ENCODE measurements at places on chromosomes 5 and 9. TPM values are rescaled to one million over a fixed set of nuclear protein-coding genes. Genes with fewer than 3 reads are reported as not detected.
A peak's percentile ranks its signal among the peaks of the same experiment; 100 is the strongest.

- no peak overlapping the region for H3K27ac ChIP-seq
- H3K4me1 ChIP-seq = no peaks in the 10 kb centered on the region
- DNase-seq = no peak
- H3K27me3 ChIP-seq = no peaks in the 10 kb centered on the region
These were observed 208.1 kb upstream of the PIK3R1 start for GRCh38 chr5:68007451-68007850.

DNA sequence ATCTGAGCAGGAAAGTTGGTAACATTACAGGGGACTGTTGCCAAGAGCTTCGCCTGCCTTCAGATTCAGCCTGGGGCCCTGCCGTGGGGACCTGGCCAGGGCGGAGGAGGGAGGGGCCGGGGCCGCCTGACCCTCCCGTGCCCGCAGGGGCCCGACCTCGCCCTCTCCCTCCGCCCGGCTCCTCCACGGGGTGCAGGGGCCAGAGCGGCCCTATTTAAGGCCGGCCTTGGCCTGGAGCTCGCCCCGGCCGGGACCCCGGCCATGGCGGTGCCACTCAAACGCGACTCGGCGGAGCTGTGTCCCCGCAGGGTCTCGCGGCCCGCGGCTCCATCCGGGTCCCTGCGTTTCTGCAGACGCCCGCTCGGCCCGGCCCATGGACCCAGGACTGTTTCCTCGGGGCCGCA is 757 bp downstream of the TMEM250 start:
- H3K4me1 ChIP-seq = peaks cover 17% of the 10 kb centered on the region
- no peak for DNase-seq
- H3K27me3 ChIP-seq = no peaks in the 10 kb centered on the region

The IQGAP2 gene
- not detected for total RNA-seq

DNA sequence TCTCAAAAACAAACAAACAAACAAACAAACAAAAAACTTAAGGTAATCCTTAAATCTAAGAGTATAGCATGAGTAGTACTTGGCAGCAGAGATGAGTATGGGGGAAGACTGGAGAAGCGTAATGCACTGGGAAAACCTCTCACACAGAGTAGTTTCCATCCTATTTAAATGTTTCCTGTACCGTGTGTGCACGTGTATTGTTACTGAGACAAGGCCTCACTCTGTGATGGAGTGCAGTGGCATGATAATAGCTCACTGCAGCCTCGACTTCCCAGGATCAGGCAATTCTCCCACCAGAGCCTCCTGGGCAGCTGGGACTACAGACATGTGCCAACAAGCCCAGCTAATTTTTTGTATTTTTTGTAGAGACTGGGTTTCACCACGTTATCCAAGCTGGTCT is 2.9 kb downstream of the UIMC1 start:
- peaks cover 25% of the 10 kb centered on the region for H3K4me1 ChIP-seq
- no peak overlapping the region for H3K27ac ChIP-seq
- H3K27me3 ChIP-seq = no peaks in the 10 kb centered on the region
- no peak for DNase-seq

DNA sequence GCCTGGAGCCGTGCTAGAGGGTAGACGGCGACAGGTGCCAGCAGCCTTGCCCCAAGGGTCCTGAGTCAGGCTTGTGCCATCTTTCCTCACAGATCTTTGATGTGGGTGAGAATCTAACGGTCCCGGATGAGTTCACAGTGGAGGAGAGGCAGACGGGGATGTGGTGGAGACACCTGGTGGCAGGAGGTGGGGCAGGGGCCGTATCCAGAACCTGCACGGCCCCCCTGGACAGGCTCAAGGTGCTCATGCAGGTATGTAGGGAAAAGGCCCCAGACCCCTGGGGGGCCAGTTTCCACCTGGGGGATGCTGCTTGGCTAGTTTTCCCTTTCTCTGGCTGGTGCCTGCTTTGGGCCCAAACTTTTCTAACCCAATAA is 24.0 kb downstream of the PTGES2 start:
- DNase-seq = no peak
- no peak overlapping the region for H3K4me3 ChIP-seq
- peaks cover 4% of the 10 kb centered on the region for H3K4me1 ChIP-seq
- H3K27ac ChIP-seq = no peak overlapping the region
- H3K27me3 ChIP-seq = no peaks in the 10 kb centered on the region

The STK32A gene
- not detected for total RNA-seq

The PCDHB8 gene
- not detected for total RNA-seq

- H3K36me3 ChIP-seq = no peaks in the 10 kb centered on the region
- H3K27ac ChIP-seq = no peak overlapping the region
- DNase-seq = no peak
- no peaks in the 10 kb centered on the region for H3K27me3 ChIP-seq
- no peak overlapping the region for H3K4me3 ChIP-seq
These were observed 29.8 kb upstream of the VCAN start for GRCh38 chr5:83441747-83442146.

The SPRY4 gene
- 0.26 TPM for total RNA-seq

DNA sequence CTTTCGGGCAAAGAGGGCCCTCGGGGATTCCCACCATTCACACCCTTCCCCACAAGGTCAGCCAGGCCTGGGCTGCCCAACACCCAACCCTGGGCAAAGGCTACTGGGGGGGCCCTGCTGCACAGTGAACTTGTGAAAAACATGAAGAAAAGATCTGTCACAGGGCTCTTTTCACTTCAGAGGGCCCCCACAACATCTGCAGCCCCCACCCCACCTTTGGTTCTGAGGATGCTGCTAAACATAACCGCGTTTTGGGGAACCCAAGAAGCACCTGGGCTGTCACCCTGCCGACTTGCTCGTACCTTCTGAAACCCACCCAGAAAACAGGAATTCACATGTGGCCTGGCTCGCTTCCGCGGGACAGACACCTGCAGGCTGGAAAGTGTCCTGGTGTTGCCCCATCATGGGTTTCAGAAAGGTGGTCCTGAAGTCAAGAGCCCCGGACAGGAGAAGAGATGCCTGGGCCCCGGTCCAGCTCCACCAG is 29.3 kb downstream of the B4GALT1 start:
- DNase-seq = no peak
- H3K4me1 ChIP-seq = no peaks in the 10 kb centered on the region
- H3K4me3 ChIP-seq = no peak overlapping the region
- H3K36me3 ChIP-seq = no peaks in the 10 kb centered on the region

DNA sequence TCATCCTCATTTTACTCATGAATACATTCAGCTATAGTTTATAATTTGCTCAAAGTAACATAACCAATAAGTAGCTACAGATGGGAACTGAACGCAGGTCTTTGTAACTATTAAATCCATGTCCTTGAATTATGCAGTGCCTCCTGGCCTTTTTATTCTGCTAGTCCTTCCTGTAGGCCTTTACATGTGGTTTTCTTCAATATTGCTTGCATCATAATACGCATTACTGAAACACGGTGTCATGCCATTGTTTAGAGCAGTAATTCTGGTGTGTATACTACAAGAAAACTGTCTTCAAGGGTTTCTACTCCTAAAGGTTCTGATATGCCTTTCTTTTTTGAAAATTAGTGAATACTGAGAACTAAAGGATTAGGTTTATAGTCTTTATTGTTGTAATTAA is 20.7 kb downstream of the CWC27 start:
- peaks cover 17% of the 10 kb centered on the region for H3K36me3 ChIP-seq
- DNase-seq = no peak
- H3K27me3 ChIP-seq = no peaks in the 10 kb centered on the region
- H3K4me1 ChIP-seq = peaks cover 6% of the 10 kb centered on the region
- no peak overlapping the region for H3K4me3 ChIP-seq
- no peak overlapping the region for H3K27ac ChIP-seq

The ADGRV1 gene
- total RNA-seq = not detected

- no peaks in the 10 kb centered on the region for H3K27me3 ChIP-seq
- H3K27ac ChIP-seq = no peak overlapping the region
- no peaks in the 10 kb centered on the region for H3K36me3 ChIP-seq
- H3K4me1 ChIP-seq = no peaks in the 10 kb centered on the region
These were observed 72.2 kb downstream of the PTCD2 start for GRCh38 chr5:72392326-72392733.

GRCh38 chr5:79922626-79923025 is 68.4 kb downstream of the MTX3 start:
- H3K4me1 ChIP-seq = no peaks in the 10 kb centered on the region
- no peak overlapping the region for H3K27ac ChIP-seq
- no peaks in the 10 kb centered on the region for H3K27me3 ChIP-seq
- no peaks in the 10 kb centered on the region for H3K36me3 ChIP-seq
- no peak for DNase-seq

The DDX4 gene
- total RNA-seq = not detected

DNA sequence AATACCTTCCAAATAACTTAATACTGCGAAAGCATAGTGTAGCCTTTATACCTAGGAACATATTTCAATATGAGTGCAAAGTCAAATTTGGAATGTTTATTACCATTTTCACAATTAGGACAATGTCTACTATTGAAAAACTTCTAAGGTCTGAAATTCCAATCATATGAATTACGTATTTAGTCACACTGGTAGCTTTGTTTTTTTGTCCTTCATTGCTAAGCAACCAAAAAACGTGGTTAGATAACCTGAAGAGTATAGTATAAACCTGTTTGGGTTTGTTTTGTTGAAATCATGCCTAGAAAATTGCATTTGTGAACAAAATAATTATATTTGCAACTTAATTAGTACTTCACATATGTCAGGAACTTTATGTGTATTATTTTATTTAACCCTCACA is 134.2 kb downstream of the FBXO4 start:
- H3K36me3 ChIP-seq = no peaks in the 10 kb centered on the region
- H3K27ac ChIP-seq = no peak overlapping the region
- H3K4me1 ChIP-seq = no peaks in the 10 kb centered on the region
- no peak for DNase-seq

The STPG3 gene
- 0.61 TPM for total RNA-seq

The RECK gene
- 2.3 TPM for total RNA-seq

- H3K27me3 ChIP-seq = no peaks in the 10 kb centered on the region
- H3K4me3 ChIP-seq = no peak overlapping the region
- no peak for DNase-seq
These were observed 30.4 kb downstream of the SEMA5A start for GRCh38 chr5:9515436-9515835.

DNA sequence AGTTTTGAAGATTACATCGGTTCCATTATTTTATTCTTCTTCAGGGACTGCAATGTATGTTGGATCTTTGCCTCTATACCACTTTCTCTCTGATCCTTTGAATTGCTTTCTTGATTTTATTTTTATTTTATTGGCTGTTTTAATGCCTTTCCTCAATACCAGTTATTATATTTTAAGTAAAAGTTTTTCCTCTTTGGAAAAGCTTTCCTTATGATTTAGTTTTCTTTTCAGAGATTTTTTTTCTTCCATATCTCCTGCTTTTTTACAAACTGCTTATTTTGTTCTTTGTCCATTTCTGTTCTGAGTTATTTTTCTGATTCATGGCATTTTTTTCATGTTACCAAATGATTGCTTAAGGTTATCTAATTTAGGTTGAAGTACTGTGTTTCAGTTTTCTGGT is 11.5 kb downstream of the ZMAT2 start:
- no peaks in the 10 kb centered on the region for H3K36me3 ChIP-seq
- no peak for DNase-seq
- no peak overlapping the region for H3K27ac ChIP-seq
- peaks cover 7% of the 10 kb centered on the region for H3K4me1 ChIP-seq

- H3K4me3 ChIP-seq = no peak overlapping the region
- no peaks in the 10 kb centered on the region for H3K36me3 ChIP-seq
- no peaks in the 10 kb centered on the region for H3K27me3 ChIP-seq
- no peak overlapping the region for H3K27ac ChIP-seq
These were observed 41.6 kb downstream of the CYSTM1 start for GRCh38 chr5:140216478-140217074.

- H3K4me1 ChIP-seq = peaks cover 14% of the 10 kb centered on the region
- no peaks in the 10 kb centered on the region for H3K36me3 ChIP-seq
- no peak for DNase-seq
- no peaks in the 10 kb centered on the region for H3K27me3 ChIP-seq
- H3K4me3 ChIP-seq = no peak overlapping the region
These were observed 30.6 kb upstream of the ANKRD33B start for GRCh38 chr5:10533226-10533625.

DNA sequence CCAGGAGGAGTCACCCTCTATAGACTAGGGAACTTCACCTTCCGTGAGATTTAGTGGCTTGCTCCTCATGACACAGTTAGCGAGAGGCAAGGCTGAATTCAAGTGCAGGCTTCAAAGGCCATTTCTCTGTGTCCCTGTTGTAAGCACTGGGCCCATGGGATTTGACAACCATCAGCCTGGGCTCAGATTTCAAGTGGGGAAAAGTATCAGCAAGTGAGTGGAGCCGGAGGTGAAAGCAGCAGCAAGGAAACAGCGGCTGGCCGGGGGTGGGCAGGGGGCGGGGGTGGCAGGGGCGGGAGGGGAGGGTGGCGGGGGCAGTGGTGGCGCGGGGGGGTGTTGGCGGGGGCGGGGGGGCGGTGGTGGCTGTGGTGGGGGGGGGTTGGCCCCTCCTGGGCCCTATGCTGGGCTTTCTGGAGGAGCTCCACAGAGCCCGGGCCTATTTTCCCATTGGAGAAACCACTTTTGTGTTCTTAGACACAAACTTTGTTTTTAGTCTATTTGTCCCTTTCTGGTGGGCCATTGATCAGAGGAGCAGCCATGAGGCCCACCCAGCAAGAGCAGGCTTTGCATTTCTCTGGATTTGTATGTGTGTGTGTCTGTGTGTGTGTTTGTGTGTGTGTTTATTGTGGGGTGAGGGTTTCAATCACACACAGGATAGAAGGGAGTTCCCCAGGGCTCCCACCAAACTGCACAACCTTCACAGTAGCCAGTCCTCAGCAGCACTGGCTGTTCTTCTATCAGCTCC is 165.4 kb upstream of the RAI14 start:
- H3K27me3 ChIP-seq = no peaks in the 10 kb centered on the region
- H3K4me3 ChIP-seq = no peak overlapping the region
- peaks cover 3% of the 10 kb centered on the region for H3K4me1 ChIP-seq
- peak; percentile 47 for DNase-seq
- H3K36me3 ChIP-seq = no peaks in the 10 kb centered on the region

DNA sequence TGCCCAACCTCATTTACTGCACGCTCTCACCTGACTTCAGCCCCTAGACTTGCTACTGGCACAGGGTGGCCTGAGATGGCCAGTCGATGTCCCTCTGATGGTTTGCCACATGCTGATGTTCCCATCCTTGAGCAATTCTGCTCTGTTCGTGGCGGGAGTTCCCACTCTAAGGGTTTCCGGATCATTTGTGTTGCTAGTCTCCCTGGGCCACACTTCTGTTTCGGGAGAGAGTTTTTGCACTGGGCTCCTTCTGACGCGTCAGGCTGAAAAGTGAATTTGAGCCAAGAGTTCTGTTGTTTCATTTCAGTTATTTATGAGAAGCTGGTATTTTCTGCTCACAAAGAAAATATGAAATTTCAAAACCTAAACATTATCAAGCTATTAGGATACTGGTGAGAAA is 597.7 kb downstream of the BNC2 start:
- no peaks in the 10 kb centered on the region for H3K27me3 ChIP-seq
- H3K4me1 ChIP-seq = no peaks in the 10 kb centered on the region
- no peak for DNase-seq

The LCN15 gene
- not detected for total RNA-seq

- H3K4me3 ChIP-seq = no peak overlapping the region
- no peaks in the 10 kb centered on the region for H3K4me1 ChIP-seq
- no peak for DNase-seq
- H3K27me3 ChIP-seq = no peaks in the 10 kb centered on the region
- H3K27ac ChIP-seq = no peak overlapping the region
- H3K36me3 ChIP-seq = no peaks in the 10 kb centered on the region
These were observed 385.9 kb upstream of the CHD1 start for GRCh38 chr5:99314721-99315120.

The ELL2 gene
- 0.32 TPM for total RNA-seq
